ENCODE measurements at places on chromosomes 5 and 9.

DNA sequence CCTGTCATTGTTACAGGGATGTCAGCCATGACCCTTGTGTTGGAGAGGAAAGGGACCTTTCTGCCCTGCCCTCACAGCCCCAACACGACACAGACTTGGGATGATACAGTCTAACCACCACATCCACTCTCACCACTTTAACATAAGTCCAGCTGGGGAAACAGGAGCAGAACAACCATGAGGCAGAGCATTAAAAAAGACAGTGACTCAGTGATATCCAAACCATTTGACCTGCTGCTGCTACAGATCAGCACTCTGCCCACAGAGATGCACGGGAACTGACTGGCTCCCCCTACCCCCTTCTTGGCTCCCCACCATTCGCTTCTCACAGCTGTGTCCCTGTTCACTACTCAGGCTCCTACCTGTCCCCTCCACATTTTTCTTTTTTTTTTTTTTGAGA lies 458.6 kb downstream of the ZNF608 start:
- no peak for DNase-seq

DNA sequence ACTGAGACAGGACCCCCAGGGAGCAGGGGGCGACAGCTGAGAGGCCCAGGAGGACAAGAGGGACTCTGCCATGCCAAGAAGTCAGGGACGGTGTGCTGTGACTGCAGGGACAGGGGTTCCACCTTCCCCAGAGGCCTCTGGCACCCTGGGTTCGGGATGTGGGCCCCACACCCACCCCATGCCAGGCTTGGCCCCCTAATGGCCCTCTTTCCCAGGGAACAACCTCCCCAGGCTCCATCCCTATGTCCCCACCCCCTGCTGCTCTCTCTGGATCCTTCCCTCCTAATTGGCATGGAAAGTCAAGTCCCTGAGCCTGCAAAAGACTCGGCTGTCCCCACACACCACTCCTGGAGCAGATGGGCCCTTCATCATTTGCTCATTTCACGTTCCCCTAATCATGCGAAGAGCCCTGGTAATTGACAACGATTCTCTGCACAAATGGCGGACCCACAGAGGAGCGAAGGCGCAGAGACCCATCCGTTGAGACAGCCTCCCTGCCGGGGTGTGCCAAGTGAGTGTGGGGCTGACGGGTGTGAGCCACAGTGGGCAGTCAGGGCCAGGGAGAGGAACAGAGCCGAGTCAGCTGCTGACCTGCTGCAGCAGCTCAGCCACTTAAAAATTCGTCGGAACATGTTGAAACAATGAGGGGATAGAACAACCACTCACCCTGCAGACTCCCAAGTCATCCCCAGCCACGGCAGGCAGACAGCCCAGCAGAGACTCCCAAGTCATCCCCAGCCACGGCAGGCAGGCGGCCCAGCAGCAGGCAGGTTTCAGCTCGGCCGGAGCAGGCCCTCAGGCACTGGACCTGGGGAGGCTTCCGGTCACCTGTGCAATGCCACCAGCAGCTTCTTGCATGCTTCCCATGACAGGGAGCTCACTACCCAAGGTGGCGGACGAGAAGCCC lies 109.0 kb downstream of the VAV2 start:
- no peak for DNase-seq

- DNase-seq, result no peak
These were observed 48.2 kb downstream of the DBH start for GRCh38 chr9:133684121-133684935.

GRCh38 chr9:68981789-68982188 lies 32.1 kb downstream of the PRKACG start:
- no peak for DNase-seq

DNA sequence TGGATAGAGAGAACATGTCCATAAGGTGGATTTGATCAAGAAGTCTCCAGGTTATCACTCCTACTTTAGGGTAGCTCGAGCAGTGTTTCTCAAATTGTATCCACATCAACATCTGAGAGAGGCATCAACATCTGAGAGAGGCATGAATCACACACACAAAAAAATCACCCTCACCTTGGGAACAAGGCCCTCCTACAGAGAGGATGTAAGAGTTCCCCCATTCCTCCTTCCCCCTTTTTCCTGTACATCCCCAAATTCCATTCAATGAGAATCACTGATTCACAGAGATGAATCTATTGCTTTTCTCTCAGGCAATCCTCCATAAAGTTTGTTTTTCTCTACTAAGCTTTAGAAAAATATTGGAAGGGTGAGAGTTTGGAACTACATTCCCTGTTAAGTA lies 233.4 kb upstream of the CDH6 start:
- no peak for DNase-seq

GRCh38 chr9:134972140-134972539 lies 54.4 kb upstream of the FCN1 start:
- DNase-seq, result no peak

DNA sequence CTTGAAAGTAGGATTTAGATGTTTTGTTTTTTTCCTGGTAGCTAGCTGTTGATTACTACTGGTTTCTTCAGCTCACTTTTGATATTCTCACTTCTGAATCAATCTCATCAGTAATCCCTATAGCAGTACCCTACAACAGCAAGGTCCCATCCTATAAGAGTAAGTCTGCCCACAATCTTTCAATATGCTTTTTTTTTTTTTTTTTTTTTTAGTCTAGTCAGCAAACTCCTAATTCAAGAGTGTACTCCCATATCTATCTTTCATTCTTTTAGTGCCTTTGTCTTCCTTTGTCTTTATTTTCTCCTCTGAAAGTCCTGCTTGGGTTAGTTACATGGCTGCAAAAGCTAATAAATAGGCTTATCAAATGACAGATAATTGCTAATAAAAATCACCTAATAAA lies 362.4 kb upstream of the RIOK2 start:
- DNase-seq, result no peak

DNA sequence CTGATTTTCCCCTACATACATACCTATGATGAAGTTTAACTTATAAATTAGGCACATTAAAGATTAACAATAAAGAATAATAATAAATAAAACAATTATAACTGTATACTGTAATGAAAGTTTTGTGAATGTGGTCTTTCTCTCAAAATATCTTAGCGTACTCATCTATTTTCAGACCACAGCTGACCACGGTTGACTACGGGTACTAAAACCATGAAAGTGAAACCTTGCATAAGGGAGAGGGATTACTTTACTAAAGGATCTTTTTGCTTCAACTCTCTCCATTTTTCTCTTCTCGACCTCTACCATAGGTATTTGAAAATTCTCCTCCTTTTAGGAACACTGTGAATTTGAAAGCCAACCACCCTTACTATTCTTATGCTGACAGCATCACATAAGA lies 475.5 kb downstream of the CETN3 start:
- no peak for DNase-seq

- no peak for DNase-seq
These were observed 59.9 kb downstream of the PFDN1 start for GRCh38 chr5:140242890-140243585.

- DNase-seq, result no peak
These were observed 112.3 kb downstream of the TRPM6 start for GRCh38 chr9:74775396-74775795.

- no peak for DNase-seq
These were observed 62.6 kb downstream of the PPARGC1B start for GRCh38 chr5:149792540-149793255.

GRCh38 chr5:150532996-150533395 lies 25.1 kb downstream of the NDST1 start:
- DNase-seq, result no peak

DNA sequence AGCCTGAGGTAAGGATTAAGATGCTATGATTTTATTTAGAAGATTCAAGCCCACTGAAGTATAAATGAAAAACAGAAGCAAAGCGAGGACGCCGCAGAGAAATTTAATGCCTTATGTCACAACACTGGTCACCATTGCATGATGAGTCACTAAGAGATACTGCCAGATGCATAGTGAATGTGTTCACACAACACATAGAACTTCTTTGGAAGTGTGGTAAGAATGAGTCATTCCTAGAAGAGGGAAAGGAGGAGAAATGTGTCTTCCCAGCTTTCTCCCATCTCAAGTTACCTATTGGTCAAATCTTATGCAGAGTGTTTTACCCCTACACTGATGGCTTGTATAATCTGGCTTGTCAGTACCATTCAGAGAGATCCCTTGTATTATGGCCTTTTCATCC lies 465.3 kb upstream of the ARRDC3 start:
- DNase-seq, result no peak

- no peak for DNase-seq
These were observed 5.5 kb downstream of the PTBP3 start for GRCh38 chr9:112327718-112328450.

- DNase-seq, result no peak
These were observed 18.0 kb downstream of the FRRS1L start for GRCh38 chr9:109149089-109149488.

DNA sequence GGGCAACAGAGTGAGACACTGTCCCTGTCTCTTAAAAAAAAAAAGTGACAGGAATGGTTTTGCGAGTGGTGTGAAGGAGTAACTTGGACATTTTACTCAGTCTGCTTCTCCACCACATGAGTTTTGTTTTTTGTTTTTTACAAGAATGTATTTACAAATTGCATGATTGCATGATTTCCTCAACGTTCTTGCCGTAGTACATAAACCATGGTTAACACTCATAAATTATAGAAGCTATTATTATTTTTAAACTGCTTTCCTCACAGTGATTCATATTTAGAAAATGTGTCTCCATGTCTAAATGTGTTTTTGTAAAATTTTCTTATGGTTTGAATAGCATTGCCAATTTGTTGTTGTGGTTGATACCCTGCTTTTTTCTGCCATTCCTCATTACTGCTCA lies 220.0 kb downstream of the GOLPH3 start:
- DNase-seq, result no peak

Data from T follicular helper cell (primary cell).